Ovary (tissue), 10 donors: ENCODE measurements at places on chromosomes 12 and 14. TPM values are rescaled to one million over a fixed set of nuclear protein-coding genes. Genes with fewer than 3 reads are reported as not detected.

Gene NUMB
- polyA plus RNA-seq = 32.9 TPM

Gene RNASE7
- not detected for polyA plus RNA-seq

Gene SAMD15
- 0.27 TPM for polyA plus RNA-seq

Gene LRRC43
- polyA plus RNA-seq = 0.56 TPM

Gene GPR137C
- polyA plus RNA-seq = 1.0 TPM

DNA sequence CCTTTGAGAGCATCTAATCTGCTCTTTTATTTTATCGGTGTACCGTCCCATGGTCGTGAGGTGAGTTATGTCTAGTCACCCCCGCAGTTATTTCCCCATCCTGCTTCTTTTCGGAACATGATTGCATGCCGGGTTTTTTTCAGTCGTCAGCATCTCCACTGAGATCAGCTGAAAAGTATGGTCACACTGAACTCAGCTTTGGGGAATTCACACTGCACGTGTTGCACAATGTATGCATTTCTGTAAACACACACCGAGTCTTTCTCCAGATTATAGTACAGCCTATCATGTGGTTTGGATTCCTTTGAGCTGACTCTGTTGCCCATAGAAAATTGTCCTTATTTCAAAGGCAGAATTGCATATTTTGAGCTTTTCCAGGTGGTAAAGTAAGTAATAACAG lies 24.6 kb downstream of the PLXNC1 start:
- no peaks in the 10 kb centered on the region for H3K36me3 ChIP-seq
- H3K4me3 ChIP-seq = no peak overlapping the region
- H3K4me1 ChIP-seq = no peaks in the 10 kb centered on the region
- no peak for DNase-seq

GRCh38 chr14:59406454-59407245 lies 58.5 kb downstream of the GPR135 start:
- no peak for DNase-seq
- H3K27me3 ChIP-seq = no peaks in the 10 kb centered on the region

- no peaks in the 10 kb centered on the region for H3K36me3 ChIP-seq
- H3K27me3 ChIP-seq = no peaks in the 10 kb centered on the region
- DNase-seq = no peak
- H3K4me1 ChIP-seq = peaks cover 27% of the 10 kb centered on the region
Observed at GRCh38 chr14:68507544-68508081, 285.3 kb downstream of the ZFP36L1 start.

DNA sequence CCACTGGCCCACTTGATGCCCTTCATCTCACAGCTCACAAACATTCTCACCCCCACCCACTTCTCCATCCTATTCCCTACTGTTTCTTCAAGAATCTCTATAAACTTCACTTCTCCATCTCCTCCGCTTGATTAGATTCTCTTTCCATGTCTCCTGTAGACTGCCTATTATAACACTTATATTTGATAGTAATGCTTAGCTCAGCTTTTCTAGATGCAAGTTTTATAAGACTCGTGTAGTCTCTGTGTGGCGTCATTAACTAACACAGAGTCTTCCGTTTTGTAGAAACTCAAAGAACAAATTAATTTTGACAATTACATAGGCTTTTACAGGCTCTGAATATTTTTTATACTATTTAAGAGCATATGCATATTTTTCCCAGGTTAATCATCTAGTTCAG lies 25.7 kb downstream of the KCNC2 start:
- H3K4me3 ChIP-seq = no peak overlapping the region
- no peak for DNase-seq
- H3K27ac ChIP-seq = no peak overlapping the region
- no peaks in the 10 kb centered on the region for H3K4me1 ChIP-seq
- no peaks in the 10 kb centered on the region for H3K36me3 ChIP-seq

GRCh38 chr12:82124711-82125380 lies 233.3 kb downstream of the CCDC59 start:
- no peaks in the 10 kb centered on the region for H3K4me1 ChIP-seq
- H3K4me3 ChIP-seq = no peak overlapping the region
- H3K27me3 ChIP-seq = no peaks in the 10 kb centered on the region
- H3K36me3 ChIP-seq = no peaks in the 10 kb centered on the region
- no peak overlapping the region for H3K27ac ChIP-seq

DNA sequence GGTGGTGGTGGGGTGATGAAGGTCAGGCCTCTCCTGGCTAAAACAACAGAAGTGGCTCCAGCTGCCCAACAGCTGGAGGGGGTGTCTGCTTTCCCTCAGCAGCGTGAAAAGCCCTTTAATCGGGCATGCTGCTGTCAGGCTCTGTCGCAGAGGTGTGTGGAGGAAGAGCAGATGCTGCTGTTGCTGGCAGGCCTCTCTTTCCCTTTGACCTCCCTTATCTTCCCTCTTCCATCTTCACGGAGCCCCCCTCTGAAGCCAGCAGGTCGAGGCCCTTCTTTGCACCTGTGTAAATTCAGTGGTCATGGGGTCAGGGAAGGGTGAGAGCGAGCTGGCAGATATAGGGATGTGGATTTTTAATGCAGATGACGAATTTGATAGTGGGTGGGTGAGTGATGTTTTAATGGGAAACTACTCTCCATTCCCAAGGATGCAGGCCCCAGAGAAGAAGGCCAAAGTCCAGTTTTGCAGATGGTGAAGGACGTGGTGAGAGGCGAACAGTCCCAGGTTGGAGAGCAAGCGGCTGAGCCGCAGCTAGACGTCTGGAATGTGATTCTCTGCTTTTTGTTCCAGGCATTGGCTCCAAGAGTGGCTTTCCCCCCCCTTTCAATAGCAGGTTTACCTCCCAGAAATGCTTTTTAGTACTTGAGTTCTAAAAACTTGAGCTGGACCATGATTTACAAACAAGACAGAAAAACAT lies 64.0 kb downstream of the SMOC1 start:
- H3K36me3 ChIP-seq = no peaks in the 10 kb centered on the region
- DNase-seq = no peak
- H3K27ac ChIP-seq = no peak overlapping the region
- no peaks in the 10 kb centered on the region for H3K27me3 ChIP-seq
- H3K4me1 ChIP-seq = no peaks in the 10 kb centered on the region

DNA sequence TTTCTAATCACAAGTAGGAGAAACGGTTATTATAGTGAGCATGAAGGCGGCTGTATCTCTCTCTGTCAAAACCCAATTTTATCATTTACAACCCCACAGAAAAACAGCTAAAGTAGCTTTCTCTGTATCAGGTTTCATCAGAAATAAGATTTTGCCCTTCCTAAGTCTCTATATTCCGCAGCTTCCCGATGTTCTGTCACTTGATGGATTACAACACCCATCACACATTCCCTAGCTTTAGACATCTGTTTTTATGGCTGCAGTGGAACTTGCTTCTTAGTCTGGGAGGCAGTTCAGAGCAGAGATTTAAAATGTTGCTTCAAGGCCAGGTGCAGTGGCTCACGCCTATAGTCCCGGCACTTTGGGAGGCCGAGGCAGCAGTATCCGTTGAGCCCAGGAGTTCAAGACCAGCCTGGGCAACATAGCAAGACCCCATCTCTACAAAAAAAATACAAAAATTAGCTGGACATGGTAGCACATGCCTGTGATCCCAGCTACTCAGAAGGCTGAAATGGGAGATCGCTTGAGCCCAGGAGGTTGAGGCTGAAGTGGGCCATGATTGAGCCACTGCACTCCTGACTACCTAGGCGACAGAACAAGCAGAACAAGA lies 27.6 kb upstream of the FOXN3 start:
- no peak overlapping the region for H3K4me3 ChIP-seq
- no peak for DNase-seq
- H3K27me3 ChIP-seq = no peaks in the 10 kb centered on the region
- H3K36me3 ChIP-seq = no peaks in the 10 kb centered on the region
- peaks cover 6% of the 10 kb centered on the region for H3K4me1 ChIP-seq
- H3K27ac ChIP-seq = no peak overlapping the region

DNA sequence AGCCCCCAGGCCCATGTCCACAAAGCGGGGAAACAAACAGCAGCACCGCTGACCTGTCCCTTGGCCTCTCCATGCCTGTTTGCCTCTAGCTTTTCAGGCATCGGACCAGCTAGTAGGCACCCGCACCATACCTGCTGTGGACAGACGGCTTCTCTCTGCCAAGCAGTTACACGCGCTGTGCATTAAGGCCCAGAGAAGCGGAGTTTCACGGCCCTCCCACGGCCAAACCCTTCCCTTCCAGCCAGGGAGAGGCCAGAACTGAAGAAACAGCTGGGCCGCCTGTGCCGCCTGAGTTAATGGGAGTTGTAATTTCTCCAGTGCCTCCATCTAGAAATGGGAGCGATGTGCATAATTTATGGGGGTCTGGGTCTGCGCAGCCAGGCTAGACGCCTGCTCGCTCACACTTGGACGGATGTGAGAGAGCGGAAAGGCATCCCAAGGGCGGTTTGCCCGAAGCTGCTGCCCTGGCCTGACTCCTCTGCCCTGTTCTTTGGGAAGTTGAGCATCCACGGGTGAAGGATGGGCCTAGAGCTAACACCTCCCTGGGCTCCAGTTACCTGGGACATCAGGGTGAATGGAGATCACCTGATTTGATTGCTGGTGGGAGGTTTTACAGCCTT lies 89.7 kb upstream of the BCL11B start:
- DNase-seq = no peak
- no peak overlapping the region for H3K4me3 ChIP-seq
- no peaks in the 10 kb centered on the region for H3K36me3 ChIP-seq
- no peaks in the 10 kb centered on the region for H3K4me1 ChIP-seq

- H3K4me1 ChIP-seq = peaks cover 4% of the 10 kb centered on the region
- no peak overlapping the region for H3K4me3 ChIP-seq
- H3K27ac ChIP-seq = no peak overlapping the region
Observed at GRCh38 chr12:1360441-1361210, 233.8 kb downstream of the FBXL14 start.

DNA sequence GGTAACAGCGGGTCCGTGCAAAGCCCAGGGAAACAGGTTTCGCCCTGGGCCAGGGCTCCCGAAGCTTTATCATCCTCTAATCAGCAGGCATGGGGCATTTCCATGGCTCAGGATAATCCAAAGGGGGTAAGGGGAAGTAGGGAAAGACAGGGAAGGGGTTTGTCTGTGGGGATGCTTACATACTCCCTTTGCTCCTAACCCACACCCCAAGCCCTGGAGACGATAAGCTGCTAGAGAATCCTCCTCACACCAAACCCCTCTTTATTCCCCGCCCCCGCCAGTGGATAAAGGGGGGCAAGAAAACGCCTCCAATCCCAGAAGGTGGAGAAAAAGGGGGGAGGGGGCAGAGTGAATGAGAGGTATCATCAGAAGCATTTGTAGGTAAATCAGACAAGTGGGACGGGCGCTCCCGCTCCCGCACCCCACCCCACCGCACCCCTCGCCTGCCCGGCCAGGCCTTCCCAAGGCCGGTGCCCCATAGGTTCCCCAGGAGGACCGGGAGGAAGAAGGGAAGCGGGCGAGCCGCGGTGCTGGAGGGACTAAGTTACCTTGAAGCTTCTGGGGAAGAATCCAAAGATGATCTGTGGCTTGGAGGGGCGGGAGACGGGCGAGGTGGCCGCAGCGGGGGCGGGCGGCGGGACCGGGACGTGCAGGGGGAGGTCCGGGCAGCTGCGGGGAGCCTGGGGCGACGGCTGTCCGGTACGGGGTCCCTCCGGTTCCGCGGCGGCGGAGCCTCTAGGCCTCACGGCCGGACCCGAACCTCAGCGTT lies 762 bp downstream of the PPP2R5E start:
- H3K27ac ChIP-seq = peak overlapping the region; percentile 33
- peak overlapping the region; percentile 72 for H3K4me3 ChIP-seq
- DNase-seq = no peak
- no peaks in the 10 kb centered on the region for H3K27me3 ChIP-seq
- no peaks in the 10 kb centered on the region for H3K36me3 ChIP-seq
- no peaks in the 10 kb centered on the region for H3K4me1 ChIP-seq

DNA sequence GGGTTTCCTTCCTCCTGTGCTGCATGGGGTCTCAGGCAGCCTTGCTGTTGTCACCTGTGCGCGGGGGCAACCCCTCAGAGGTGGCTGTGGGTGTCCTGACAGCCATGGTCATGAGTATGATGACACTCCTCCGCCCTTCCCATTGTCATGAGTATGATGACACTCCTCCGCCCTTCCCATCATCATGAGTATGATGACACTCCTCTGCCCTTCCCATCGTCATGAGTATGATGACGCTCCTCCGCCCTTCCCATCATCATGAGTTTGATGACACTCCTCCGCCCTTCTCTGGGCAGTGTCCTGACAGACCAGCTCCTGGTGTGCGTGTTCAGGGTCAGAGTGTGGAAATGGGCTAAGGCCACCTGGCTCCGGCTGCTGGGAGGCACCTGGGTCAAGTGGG lies 40.0 kb downstream of the FBRSL1 start:
- no peaks in the 10 kb centered on the region for H3K4me1 ChIP-seq
- no peak overlapping the region for H3K4me3 ChIP-seq
- no peaks in the 10 kb centered on the region for H3K27me3 ChIP-seq
- H3K27ac ChIP-seq = no peak overlapping the region
- DNase-seq = no peak

DNA sequence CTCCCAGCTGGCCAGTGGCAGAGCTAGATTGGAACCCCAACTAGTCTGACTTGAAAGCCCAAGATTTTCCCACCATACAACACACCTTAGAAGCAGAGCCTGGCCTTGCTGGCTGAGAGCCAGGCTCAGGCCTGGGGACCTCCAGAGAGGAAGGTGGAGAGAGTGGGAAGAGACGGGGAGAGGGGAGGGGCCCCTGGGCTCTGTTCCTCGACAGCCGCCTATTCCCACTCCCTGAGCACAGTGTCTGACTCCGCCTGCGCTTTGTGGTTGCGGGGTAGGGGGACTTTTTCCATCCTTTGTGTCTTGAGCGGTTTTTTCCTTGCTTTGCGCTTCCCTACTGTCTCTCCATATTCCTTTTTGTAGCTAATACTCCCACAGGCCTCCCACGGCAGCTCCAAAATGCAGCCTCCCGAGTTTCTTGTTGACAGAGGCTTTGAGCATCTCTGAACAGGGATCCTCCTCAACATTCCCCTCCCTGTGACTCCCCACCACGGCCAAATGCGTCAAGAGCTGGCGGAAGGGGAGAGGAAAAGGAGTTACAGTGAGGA lies 4.0 kb upstream of the KCNH3 start:
- H3K4me3 ChIP-seq = no peak overlapping the region
- H3K36me3 ChIP-seq = no peaks in the 10 kb centered on the region
- H3K27ac ChIP-seq = no peak overlapping the region
- no peaks in the 10 kb centered on the region for H3K27me3 ChIP-seq
- H3K4me1 ChIP-seq = no peaks in the 10 kb centered on the region

GRCh38 chr14:68768316-68768715 lies 24.6 kb downstream of the ZFP36L1 start:
- DNase-seq = no peak
- no peak overlapping the region for H3K27ac ChIP-seq
- H3K36me3 ChIP-seq = no peaks in the 10 kb centered on the region
- H3K27me3 ChIP-seq = no peaks in the 10 kb centered on the region
- H3K4me3 ChIP-seq = no peak overlapping the region

DNA sequence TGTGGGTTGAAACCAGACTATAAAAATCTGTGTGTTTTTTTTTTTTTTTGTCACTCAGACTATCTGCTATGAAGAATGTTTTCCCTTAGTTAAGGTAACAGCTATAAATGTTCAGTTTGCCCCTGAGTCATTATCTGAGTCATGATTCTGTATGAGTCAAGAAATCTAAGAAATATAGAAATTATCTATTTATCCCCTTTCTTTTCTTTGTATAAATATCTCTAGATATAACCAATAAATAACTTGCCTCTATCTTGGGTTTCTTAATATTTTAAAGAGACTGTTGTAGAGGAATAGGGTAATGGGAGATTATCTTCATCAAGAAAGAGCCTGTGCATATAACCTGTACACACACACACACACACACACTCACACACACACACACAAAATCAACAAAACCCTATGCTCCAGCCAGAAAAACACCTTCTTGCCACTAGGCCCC lies 161.7 kb upstream of the EEA1 start:
- no peaks in the 10 kb centered on the region for H3K36me3 ChIP-seq
- DNase-seq = no peak
- H3K27ac ChIP-seq = no peak overlapping the region
- H3K27me3 ChIP-seq = no peaks in the 10 kb centered on the region
- H3K4me3 ChIP-seq = no peak overlapping the region
- H3K4me1 ChIP-seq = no peaks in the 10 kb centered on the region
